ENCODE measurements at places on chromosomes 11 and 22.
A peak's percentile ranks its signal among the peaks of the same experiment; 100 is the strongest.

- DNase-seq: no peak
Measured at GRCh38 chr22:38732251-38732815, 23.5 kb downstream of the SUN2 start.

GRCh38 chr22:49738006-49738405, 89.7 kb downstream of the BRD1 start:
- DNase-seq: no peak

DNA sequence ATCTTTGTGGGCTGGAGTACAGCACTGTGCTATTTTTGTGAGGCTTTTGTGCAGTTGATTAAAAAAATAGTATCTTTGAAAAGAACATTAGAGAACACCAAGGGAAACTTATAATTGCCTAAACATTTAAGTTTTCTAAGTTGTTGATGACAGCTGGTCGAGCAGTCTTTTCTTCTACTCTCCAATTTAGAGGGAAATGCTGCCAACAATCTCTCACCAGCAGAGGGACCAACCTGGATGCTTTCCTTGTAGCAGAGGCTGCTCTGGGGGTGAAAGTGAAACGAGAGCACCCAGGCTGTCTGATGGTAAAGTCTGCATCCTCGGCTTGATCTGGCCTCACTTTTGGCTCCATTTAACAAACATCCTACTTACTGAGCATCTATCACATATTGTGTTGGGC, 1286.5 kb upstream of the TENM4 start:
- DNase-seq: no peak

- DNase-seq: no peak
Measured at GRCh38 chr11:65362320-65362931, 7.9 kb downstream of the TIGD3 start.

- DNase-seq: no peak
Measured at GRCh38 chr11:128187377-128187776, 400.0 kb downstream of the ETS1 start.

GRCh38 chr22:50015451-50016307, 3.1 kb upstream of the IL17REL start:
- no peak for DNase-seq

- peak; percentile 95 for DNase-seq
Measured at GRCh38 chr11:77147668-77148321, 19.7 kb downstream of the MYO7A start.

GRCh38 chr11:7874056-7874455, 57.0 kb downstream of the OR10A6 start:
- DNase-seq: no peak

- DNase-seq: no peak
Measured at GRCh38 chr11:119892311-119892808, 163.4 kb upstream of the NECTIN1 start.

- DNase-seq: no peak
Measured at GRCh38 chr11:106447631-106448191, 370.2 kb downstream of the AASDHPPT start.

DNA sequence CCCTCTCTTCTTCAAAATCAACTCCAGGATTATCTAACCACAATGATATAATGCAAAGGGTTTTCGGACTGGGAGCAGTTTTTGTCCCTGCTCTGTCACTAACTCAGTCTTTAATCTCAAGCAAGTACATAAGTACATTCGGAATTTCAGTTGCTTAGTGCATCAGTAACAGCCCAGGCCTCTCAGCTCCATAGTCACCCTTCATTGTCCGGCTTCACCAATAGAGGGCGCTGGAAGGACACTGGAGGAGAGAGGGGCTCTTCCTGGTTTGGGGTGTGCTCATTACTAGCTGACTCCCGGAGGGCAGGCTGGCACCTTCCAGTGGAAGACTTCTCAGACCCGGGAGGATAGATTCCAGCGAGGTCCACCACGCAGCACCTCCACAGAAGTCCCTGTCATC, 90.4 kb upstream of the PDGFD start:
- peak; percentile 20 for DNase-seq

DNA sequence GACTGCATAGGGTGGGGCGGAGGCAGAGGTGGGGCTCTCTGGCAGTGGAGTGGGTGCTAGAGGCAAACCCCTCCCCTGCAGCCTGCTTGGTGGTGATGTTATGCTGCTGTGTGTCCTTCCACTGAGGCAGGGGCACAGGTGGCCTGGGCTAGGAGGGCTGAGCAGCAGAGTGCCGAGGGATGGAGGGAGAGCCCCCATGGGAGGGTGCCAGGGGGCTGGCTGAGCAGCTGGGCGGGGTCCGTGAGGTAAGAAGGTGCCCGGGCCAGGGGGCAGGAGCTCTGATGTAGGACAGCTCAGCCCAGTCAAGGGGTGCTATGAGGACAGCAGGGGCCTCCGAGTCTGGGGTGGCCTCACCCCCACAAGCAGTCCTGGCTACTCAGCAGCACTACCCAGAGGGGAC, 4.2 kb downstream of the CLDN5 start:
- no peak for DNase-seq

DNA sequence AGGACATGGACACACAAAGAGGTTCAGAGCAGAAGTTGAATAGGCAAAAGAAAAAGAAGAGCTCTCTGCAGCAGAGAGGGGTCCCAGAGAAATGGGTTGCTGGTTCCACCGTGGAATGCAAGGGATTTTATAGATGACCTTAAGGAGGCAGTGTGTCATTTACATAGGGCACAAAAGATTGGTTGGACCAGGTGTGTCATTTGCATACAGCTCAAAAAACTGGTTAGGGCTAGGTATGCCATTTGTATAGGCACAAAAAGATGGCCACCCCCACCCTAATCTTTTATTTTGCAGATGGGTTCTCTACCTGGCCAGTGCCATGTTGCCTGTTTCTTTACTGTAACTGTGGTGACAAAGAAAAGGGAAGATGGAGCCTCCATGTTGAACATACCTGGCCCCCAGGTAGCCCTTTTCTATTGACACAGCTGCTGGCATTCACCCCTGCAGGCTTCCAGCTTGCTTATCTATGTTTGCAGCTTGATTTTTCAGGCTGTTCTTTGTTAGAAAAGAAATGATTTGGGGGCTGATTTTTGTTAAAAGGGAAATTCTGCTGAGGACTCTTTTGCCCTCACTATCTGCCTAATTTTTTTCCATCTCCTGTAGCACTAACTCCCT, 3.1 kb upstream of the CAVIN3 start:
- DNase-seq: peak; percentile 93

- no peak for DNase-seq
Measured at GRCh38 chr22:27863001-27863400, 56.1 kb downstream of the PITPNB start.

DNA sequence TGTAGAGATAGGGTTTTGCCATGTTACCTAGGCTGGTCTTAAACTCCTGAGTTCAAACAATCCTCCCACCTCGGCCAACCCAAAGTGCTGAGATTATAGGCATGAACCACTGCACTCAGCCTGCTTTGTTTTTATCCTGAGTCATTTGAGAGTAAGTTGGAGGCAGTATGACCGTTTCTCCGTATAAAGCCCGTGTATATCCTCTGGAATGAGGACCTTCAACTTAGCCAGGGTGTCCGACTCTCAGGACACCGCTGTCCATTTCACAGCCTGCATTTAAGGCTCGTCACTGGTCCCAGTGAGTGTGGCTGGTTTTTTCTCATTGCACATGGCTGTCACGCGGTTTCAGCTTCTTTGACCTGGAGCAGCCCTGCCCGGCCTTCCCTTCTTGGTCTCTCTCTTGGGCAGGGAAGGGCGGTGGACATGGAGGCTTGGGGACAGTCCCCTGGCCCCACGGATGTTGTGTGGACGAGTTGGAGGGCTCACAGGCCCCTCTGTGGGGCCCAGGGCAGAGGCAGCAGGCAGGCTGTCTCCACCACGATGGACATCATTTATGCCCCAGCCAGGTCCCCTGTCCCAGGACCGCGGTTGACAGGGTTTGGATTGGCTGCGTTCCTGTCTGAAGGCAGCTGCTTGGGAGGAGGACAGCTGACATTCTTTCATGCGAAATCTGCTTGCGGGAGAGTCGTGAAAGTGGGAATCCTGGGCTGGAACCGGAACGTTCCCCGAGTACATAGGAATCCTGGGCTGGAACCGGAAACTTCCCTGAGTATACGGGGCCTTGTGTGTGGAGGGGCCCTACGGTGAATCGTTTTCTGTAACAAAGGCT, 93.3 kb downstream of the KCNQ1 start:
- DNase-seq: no peak

GRCh38 chr11:15837901-15838489, 518.4 kb downstream of the SOX6 start:
- DNase-seq: no peak

DNA sequence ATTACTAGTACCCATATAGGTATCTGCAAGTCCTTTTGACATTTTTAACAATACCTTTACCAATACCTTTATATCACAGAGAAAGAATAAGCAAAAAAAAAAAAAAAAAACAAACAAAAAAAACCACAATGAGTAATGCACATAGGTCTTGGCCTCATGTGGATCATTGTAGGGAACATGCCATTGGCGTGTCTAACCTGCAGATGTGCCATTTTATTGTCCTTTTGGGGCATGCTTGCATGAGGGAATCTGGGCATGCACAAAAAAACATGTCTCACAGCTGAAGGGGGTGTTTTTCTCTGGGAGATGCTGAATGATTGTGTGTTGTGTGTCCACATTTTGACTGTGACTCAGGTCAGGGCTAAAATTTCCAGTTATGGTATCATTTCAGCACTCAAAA, 361.6 kb downstream of the GUCY1A2 start:
- no peak for DNase-seq

DNA sequence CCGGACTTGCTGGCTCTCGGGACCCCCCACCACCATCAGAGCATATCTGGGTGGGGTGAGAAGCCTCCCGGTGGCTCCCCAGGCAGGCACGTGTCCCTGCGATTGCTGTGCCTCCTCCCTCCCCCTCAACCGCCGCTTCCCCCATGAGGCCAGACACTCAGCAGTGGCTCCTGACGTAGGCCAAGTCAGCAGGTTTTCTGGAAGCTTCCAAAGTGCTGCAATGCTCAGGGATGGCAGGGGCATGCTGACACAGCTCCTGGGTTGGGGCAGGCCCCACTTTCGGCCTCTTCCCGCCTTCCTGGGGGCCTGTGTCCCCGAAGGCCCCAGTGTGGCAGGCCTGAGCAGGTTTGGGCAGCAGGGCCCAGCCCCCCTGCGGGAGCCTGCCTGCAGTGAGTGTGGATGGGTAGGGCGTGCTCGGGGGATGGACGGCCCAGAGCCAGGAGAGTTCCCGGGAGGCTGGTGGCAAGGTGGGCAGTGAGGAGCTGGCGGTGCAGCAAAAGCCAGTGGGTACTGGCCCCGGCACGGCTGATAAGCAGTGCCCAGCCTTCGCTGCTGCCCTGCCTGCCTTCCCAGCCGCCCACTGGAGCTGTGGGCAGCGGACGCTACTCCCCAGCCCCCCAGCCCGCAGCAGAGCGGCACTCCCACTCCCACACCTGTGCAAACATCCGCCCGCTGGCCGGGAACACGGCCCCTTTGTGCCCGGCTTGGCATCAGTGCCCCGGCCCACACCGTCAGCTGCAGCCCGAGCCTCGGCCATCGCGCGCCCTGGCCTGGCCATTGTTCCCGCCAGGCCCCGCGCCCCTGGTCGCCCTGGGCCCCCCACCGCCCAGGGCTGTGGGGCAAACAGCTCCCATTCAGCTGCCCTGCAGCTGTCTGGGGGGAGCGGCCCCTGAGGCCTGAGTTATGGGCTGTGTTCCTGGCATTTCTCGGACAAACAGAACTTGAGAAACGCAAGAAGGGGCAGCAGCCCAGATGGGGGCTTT, 125.0 kb downstream of the KCNQ1OT1 start:
- peak; percentile 67 for DNase-seq

GRCh38 chr11:45384711-45385241, 98.6 kb upstream of the SYT13 start:
- no peak for DNase-seq

GRCh38 chr22:24500277-24500820, 5.2 kb downstream of the UPB1 start:
- peak; percentile 56 for DNase-seq

DNA sequence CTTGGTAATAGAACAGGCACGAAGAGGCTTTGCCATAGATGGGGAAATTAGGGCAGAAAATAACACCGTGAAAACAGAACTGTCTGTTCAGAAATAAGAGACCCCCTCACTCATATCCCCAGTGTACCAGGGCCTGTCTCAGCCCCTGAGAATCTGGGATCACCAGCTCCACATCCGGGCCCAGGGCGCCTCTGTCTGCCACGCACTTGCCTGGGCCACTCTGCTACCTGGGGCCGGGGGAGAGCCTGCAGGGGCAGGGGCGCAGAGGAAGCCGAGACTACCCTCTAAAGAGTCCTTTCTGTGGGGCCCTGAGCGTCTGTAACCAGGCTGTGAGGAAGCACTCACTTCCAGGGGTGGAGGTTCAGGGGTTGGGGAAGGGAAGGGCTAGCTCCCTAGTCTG, 19.8 kb downstream of the NECTIN1 start:
- no peak for DNase-seq

DNA sequence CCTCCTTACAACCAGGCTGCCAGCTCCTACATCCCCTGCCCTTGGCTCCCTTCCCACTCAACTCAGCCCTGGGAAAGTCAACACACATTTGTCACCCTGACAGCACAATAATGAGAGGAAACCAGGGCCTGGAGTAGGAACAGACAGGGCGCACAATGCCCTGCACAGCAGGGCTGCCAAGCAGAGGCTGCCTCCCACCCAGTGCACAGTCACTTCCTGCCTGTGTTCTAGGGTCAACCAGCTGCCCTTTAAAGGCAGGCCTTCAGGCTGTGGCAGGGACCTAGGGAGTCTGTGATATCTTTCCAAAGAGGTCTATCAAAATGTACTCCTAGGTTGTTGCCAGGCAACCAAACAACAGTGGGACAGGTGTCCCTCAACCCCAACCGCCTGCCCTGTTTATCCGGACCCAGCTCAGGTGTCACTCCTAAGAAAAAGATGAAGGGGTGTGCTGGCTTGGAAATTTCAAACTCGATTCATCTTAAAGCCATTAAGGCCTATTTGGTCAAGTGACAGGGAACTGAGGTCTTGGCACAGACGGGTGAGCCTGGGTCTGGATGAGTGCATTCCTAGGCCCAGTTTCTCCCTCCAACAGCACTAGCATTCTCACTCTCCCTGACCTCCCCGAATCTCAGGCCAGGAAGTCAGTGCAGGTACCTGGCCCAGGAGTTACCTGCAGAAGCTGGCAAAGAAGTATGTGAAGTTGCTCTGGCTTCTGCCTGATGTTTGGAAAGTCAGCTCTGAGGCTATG, 110.3 kb upstream of the PITPNB start:
- peak; percentile 95 for DNase-seq

DNA sequence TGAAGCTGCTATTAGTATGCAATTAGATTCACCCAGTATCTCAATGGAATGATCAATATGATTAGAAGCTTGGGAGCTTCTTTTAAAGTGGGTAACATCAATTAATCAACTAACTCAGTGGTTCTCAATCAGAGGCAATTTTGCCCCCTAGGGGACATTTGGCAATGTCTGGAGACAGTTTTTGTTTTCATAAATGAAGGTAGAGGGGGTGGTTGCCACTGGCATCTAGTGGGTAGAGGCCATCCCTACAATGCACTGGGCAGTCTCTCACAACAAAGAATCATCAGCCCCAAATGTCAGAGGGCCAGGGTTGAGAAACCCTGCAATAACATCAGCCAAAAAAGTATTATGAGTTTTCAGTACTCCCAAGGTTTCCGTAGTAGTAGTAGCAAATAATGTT, 5.9 kb upstream of the AMOTL1 start:
- peak; percentile 22 for DNase-seq

DNA sequence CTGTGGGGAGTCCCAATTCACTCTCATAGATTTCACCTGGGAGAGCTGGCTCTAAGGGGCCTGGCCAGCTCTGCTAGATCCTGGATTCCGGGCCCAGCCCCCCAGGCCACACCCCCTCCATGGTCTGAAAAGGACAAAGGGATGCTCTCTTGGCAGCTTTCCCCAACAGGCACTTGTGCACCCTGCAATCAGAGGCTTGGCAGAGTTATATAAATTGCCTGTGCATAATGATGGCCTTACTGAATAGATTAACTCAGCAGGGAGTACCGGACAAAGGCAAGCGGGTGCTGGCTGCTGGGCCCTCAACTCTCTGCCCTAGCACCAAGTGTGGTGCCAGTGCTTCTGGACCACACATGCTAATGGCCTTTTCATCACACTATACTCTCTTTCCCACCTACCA, 461.6 kb downstream of the BUD13 start:
- peak; percentile 97 for DNase-seq
